ENCODE measurements at places on chromosomes 16 and 17. TPM values are rescaled to one million over a fixed set of nuclear protein-coding genes. Genes with fewer than 3 reads are reported as not detected.

CDK3 gene
- total RNA-seq: 2.7 TPM

RGS11 gene
- 31.4 TPM for total RNA-seq

TEKT3 gene
- 0.86 TPM for total RNA-seq

PYY gene
- total RNA-seq: not detected

TBC1D26 gene
- not detected for total RNA-seq

NLRC3 gene
- total RNA-seq: 0.67 TPM

SLC5A2 gene
- total RNA-seq: not detected

CPNE7 gene
- not detected for total RNA-seq

GRCh38 chr16:66656547-66656946, 40.0 kb downstream of the CMTM4 start:
- no peak for DNase-seq

DNA sequence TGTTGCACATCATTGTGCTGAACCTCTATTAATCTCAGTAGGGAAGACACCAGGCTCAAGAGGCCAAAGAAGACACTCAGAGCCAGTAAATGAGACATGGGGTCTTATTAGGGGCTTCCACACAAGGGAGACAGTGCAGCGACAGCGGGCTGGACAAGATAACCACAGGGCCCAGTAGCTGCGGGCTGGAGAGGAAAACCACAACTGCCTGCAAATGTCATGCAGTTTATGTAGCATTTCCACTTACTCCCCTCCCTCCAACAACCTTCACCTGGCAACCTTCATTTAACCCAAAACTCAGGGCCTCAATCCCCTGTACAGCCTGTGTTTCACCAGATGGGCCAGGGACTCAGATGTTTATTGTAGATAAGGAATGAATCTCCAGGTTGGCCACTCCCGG, 185.6 kb downstream of the UTP18 start:
- DNase-seq: no peak

- DNase-seq: no peak
These were observed 65.9 kb downstream of the CEP95 start for GRCh38 chr17:64572682-64573154.

- DNase-seq: peak; percentile 17
These were observed 24.5 kb downstream of the BEAN1 start for GRCh38 chr16:66451548-66451947.

GRCh38 chr16:28136751-28137434, 73.4 kb upstream of the GSG1L start:
- DNase-seq: no peak

DNA sequence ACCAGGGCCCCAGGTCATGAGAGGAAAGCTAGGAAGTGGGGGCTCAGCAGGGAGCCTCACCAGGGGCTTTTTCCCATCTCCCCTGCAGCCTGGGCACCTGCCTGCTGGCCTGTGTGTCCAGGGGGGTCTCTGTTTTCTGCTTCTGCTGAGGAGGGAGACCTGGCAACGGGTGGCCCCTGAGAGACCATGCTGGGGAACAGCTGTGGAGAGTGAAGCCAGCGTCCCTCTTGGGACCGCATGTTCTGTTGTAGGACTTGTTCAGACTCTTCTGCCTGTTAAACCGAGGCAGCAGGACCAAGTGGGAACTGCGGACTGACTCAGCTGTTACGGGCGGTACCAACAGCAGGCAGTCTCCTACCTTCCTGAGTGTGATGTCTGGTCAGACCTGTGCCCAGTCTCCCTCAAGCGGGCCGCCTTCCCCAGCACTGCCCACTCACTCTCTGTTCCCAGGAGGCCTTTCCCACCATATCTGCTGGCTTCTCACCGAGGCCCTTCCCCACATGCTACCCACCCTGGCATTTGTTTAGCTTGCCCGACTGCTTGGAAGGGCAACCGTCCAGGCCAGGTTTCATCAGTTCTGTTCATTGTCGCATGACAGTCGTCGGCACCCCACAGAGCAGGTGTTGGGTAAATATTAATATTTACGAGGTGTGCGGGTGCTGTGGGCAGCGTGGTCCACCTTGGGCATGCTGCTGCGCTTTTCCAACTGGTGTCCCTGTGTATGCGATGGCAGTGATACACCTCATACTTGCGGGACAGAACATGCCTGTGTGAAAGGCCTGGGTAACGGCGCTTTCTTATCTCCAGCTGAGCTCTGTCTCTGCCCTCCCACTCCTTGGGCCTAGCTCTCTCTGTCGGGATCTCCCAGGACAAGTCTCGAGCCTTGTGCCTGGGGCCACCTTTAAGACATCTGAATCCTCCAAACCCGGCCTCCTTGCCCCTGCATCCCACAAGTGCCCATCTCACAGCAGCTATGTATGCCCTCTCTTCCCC, 69.4 kb downstream of the MPRIP start:
- DNase-seq: no peak

DNA sequence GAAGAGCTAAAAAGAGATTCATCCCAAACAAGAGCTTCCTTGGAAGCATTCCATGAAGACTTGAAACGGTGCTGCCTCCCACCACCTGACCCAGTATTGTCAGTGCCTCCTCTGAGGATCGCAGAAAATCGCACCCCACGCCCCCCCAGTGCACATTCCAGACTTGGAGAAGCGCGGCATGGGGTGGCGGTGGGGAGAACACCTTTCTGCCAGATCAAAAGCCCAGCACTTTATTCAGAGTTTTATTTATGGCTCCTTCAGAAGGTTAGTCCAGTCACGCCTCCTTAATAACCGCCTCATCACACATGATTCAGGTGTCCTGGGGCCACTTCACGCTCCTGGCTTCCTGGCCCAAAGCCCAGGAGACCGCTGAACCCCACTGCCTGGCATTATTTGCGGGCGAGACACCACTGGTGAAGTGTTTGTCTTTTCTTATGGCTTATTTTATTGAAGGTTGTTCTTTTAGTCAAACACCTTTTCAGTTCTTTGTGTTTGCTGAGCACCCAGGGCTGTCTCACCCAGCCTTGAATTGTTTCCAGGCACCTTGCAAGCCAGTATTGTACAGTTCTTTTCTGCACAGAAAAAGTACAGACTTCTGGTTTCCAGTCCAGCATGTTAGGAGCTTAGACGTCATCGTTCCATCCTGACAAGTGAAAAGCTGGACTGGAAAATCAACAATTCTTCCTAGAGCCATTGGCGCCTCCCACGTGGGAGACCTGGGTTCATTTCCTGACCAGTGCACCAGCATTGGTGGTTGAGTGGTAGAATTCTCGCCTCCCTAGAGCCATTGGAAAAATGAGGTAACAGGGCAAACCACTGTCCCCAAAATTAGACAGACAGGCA, 79.6 kb upstream of the CACNG5 start:
- no peak for DNase-seq

GRCh38 chr17:36950027-36950426, 1.3 kb downstream of the AATF start:
- DNase-seq: no peak

DNA sequence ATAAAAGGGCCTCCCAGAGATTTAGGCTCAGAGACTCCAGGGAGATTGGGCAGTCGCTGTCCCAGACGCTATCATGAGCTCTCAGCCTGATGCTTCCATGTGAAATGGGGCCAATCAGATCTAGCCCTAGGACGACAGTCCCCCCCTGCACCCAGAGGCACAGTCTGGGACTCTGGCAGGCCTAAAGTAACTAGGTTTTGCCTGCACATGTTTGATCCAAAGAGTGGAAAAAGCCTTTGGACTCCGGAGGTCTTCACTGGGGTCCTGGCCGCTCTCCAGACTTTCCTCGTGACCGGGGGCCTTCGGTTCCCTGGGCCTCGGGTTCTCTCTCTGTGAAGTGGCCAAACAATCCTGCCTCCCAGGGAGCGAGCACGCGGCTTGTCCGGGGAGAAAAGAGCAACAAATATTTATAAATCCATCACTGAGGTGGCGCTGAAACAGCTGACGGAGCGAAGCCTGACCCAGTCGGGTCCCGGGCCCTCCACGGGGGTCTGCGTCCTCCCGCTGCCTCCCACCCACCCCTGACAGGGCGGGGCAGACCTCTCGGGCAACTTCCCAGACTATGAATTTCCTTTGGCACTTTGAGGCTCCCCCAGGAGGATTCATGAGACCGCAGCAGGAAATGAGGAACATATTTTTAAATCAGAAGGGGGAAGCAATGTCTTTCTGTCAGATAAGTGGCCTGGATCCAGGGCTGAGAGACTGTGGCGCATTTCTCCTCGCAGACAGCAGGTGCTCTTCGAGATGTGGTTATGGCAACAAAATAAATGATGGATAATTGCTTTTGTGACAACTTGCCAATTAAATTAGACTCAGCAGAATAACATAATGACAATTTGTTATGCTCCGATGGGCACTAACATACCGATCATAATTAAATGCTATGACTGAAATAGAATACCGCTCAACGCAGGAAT, 38.9 kb downstream of the MRPS23 start:
- peak; percentile 77 for DNase-seq

DNA sequence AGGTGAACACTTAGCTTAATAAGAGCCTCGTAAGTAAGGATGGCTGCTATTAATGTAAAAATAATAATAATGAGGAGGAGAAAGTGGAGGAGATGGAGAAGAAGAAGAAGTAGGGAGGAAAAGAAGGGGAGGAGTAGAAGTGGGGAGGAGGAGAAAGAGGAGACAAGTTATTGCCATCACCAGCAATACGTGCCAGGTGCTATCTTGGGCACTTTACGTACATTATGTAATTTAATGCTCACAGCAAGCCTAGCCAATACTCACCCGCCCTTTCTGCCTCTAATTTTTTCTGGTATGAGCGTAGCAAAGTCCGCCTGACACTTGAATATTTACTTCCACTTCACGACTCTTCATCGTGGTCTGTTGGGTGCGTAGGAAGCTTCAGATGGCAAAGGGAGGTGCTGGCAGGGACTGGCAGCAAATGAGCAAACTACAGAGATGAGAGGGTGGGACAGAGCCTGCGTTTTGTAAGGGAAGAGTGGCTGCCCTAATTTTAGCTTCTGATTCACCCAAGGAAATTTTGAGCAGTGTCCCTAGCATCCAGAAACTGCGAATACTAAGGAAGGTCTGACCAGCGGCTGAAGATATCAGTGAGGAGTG, 42.1 kb upstream of the CDH13 start:
- no peak for DNase-seq

GRCh38 chr17:39602533-39603303, 5.0 kb downstream of the NEUROD2 start:
- no peak for DNase-seq

DNA sequence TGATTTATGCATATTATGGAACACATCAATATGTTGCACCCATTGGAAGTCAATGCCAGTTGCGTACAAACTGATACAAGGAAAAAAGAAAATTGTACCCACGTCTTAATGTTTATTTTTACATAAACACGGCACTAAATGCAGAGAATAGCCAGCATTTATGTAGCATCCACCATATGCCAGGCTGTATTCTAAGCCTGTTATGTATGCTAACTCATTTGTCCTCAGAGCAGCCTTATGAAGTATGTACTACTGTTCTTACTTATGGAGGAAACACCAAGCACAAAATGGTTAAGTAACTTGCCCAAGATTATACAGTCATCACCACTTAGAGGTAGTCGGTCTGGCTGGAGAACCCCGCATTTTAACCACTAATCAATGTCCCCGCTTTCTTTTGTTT, 837.9 kb upstream of the RBFOX1 start:
- no peak for DNase-seq

DNA sequence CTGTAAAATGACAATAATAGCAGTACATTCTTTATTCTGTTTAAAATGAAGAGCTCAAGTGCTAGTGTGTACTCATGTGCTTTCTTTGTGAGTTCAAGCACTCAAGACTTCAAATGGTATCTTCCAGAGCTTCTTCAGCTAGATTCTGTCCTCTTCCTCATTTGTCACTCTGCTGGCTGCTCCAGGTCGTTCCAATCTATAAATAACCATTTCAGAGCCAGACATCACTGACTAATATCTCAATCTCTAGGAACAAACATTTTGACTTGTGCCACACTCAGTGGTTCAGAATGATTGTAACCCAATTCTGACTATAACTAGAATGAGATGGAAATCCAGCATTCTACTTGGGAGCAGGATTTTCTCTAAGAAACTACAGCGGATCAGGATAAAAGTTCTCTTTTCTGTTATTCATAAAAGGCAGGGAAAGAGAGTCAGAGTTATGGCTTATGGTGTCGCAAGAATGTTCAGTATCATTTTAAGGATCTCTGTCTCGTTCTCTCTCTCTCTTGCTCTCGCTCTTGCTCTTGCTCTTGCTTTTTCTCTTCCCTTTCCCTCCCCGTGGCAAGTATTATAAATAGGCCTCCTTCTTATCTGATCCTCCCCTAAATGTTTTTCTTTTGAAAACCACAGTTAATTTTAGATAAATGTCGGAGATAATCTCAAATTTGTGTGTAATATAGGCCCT, 116.3 kb upstream of the MAF start:
- no peak for DNase-seq

- no peak for DNase-seq
These were observed 1.9 kb downstream of the MEAK7 start for GRCh38 chr16:84502581-84502980.

DNA sequence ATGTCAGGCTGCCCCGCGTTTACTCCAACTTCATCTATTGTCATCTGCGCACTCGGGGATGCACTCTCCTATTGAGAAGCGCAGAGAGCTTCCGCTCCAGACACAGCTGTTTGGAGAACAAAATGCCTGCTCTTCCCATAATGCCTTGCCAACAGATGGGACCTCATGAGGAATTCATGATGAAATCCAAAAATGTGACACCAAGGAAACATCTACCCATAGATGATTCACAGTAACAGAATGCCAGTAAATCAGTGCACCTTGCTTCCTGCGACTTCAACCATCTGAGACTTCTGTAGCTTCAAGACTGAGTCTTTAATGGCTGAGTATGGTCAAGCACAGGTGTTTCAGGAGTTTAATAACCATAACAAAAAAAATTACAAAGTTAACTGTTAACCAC, 1144.9 kb upstream of the GOT2 start:
- DNase-seq: no peak

- DNase-seq: no peak
These were observed 62.5 kb downstream of the SREBF1 start for GRCh38 chr17:17774009-17774881.

DNA sequence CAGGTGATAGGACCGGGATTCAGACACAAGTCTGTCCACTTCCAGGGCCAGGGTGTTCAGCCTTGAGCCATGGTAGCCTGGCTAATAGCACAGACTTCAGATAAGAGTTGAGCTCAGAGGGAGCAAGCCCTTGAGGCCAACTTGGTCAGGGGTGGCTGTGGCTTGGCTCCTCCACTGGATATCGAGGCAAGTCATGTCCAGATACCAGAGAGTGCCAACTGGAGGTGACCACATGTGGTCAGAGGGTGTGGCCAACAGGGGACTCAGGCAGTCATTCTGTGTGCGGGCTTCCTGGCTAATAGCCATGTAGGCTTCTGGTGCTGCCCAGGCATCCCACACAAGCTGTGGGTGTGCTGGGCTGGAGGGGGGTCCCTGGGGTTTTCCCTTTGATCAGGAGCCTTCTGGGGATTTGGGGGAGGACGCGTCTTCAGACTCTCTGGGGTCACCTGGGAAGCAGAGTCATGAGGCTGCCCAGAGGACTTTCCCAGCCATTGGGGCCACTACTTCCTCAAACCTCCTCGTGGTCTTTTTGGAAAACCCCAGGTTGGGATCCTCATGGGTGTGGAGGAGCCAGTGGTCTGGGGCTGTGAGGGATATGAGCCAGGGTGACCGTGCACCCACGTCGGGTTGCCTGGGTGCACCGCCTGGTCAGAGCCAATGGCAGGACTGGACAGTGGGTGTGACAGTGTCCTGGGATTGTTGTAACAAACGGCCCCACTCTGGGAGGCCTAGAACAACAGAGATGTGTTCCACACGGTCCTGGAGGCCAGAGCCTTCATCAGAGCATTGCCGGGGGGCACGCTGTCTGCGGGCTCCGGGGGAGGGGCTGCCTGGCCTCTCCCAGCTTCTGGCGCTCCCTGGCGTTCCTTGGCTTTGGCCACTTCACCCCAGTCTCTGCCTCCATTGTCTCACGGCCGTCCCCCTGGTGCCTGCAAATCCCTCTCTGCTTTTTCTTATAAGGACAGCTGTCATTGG, 25.0 kb downstream of the COX4I1 start:
- DNase-seq: no peak

GRCh38 chr16:54577651-54578128, 291.1 kb upstream of the IRX3 start:
- DNase-seq: no peak
